ENCODE measurements at places on chromosomes 4 and X.
A peak's percentile ranks its signal among the peaks of the same experiment; 100 is the strongest.

DNA sequence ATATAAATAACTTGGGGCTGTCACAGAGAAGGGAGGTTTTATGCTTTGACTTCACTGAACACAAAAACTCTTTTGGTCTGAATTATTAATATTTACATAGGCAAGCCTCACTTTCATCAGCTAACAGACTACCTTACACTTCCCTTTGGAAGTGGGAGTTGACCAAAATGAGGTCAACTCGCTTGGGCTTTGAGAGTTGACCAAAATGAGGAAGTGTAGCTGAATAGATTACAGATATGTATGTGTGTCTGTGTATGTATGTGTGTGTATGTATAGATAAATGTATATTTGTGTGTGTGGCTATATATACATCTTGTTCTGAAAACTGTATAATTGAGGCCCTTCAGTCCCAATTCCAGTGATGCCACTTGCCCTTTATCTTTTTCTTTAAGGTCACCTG, 113.3 kb upstream of the IL13RA1 start:
- DNase-seq: no peak

GRCh38 chrX:119482481-119483480, 14.5 kb downstream of the SLC25A5 start:
- DNase-seq: peak; percentile 75

- DNase-seq: no peak
Observed at GRCh38 chr4:69773484-69773883, 13.1 kb upstream of the SULT1B1 start.

DNA sequence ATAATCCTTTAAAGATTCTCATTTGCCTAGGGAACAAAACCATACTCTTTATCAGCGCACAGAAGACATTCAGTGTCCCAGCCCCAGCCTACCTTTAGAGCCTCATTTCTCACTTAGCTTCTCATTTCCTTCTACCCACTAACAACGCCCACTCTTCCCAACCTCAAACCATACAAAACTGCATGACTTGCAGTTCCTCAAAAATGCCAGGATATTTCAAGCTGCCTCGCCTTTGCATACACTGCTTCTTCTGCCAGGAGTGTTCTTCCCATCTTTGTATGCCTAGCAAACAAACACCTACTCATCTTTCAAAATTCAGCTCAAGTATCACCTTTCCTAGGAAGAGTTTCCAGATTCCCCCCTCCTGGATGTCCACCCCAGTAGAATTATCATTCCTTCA, 129.9 kb upstream of the ADGRL3 start:
- DNase-seq: no peak
